ENCODE measurements at places on chromosomes 5 and 9. TPM values are rescaled to one million over a fixed set of nuclear protein-coding genes. Genes with fewer than 3 reads are reported as not detected.
A peak's percentile ranks its signal among the peaks of the same experiment; 100 is the strongest.

RNF38 gene
- 27.6 TPM for total RNA-seq

ANKHD1 gene
- total RNA-seq: 69.1 TPM

EIF4E1B gene
- not detected for total RNA-seq

FOXB2 gene
- total RNA-seq: not detected

HAVCR2 gene
- total RNA-seq: 4.7 TPM

CBY3 gene
- not detected for total RNA-seq

LCN15 gene
- 0.48 TPM for total RNA-seq

STOM gene
- total RNA-seq: 151 TPM

DNA sequence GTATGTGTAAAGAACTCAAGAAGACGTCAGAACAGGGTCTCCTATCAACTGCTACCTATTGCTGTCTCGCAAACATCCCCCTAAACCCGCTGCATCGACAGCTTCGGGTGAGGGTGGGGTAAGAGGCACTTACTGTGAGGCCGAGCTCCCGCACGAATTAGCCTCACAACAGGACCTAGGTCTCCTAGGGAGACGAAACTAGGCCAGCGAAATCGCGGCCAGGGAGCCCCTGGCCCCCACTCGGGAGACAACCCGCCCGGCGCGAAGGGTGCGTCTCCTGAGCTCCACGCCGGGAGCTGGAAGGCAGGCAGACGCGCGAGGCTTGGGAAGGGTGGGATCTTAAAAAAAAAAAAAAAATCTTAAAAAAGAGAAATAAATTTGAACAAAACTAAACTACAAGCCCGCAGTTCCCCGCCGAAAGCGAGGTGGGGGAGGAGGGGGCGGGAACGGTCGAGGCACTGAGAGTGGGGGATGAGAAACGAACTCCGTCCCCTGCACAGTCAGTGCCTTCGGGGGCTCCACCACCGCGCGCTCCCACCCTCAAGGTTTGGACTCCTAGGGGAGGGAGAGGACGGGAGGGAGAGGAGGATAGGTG lies 33.0 kb upstream of the NFIB start:
- DNase-seq: peak; percentile 55

GRCh38 chr5:91401175-91401574 lies 18.1 kb upstream of the ARRDC3 start:
- DNase-seq: no peak

DNA sequence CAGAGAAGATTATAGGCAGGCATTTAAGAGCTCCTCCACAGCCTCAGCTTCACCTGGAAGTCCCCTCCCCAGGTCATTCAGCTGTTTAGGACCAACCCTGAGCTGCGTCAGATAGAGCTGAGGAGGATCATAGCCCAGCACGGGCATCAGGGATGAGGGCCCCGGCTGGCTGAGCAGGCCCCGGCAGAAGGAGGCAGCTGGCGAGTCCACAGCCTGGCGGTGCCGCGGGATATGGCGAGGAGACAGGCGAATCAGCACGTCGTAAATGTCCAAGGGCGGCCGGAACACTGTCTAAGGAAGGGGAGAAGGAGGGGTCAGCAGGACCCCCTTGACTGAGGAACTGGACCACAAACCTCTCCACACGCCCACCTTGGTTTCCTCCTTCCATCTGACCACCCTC lies 10.6 kb downstream of the NOL6 start:
- DNase-seq: no peak

- DNase-seq: no peak
Measured at GRCh38 chr5:107519900-107520354, 150.8 kb downstream of the EFNA5 start.

GRCh38 chr9:107472581-107473340 lies 16.8 kb downstream of the KLF4 start:
- DNase-seq: no peak

- DNase-seq: no peak
Measured at GRCh38 chr5:100043475-100043874, 491.7 kb upstream of the FAM174A start.

DNA sequence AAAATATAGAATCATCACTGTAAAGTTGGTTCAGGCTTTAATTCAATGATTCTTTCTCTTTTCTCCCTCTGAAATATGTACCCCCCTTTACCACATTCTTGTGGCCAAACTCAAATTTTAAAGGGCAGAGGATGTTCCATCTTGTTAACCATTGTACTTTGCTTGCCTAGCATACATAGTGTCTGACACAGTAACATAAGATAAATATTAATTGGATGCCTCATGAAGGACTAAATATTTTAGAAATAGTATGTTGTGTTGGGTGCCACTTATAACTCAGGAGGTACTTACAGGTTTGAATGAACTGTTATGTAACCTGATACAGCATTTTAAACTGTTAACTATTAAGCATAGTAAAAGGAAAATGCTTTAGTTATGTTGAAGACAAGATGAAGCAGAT lies 71.5 kb downstream of the NIPBL start:
- no peak for DNase-seq

GRCh38 chr5:148033134-148033533 lies 30.6 kb upstream of the SPINK5 start:
- no peak for DNase-seq

GRCh38 chr9:109245310-109245897 lies 75.5 kb downstream of the EPB41L4B start:
- no peak for DNase-seq

DNA sequence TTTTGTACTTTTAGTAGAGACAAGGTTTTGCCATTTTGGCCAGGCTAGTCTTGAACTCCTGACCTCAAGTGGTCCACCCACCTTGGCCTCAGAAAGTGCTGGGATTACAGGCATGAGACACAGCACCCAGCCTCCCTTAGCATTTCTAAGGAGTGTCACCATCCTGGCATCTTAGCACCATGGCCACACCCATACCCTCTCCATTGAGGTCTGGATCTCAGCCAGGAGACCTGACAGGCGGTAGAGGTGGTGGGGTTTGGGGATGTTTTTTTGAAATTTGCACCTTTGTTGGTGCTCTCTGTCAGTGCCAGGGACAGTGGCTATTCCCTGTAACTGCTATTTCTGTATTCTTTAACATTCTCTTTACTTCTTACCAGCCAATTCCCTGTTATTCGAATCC lies 72.5 kb downstream of the TRIM36 start:
- DNase-seq: no peak

DNA sequence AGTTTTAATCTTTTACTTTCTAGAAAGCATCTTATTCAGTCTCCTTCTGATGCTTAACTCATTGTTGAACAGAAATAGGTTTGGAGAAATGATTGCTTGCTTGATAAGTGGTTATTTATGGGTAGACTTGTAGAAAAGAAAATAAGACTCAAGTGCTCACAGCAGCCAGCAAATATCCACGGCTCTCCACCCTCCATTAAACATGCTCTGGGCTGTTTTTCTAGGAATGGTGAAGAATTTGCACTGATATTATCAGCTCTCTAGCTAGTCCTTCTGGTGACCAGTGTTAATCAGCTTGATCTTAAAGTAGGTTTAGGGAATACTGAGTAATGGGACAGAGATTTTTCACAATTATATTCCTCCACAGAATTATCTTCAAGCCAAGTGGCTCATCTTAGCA lies 60.6 kb downstream of the SLC1A3 start:
- DNase-seq: no peak

GRCh38 chr5:89351975-89352374 lies 469.0 kb upstream of the MEF2C start:
- no peak for DNase-seq

- DNase-seq: no peak
Measured at GRCh38 chr5:153981905-153982605, 56.7 kb downstream of the FAM114A2 start.

DNA sequence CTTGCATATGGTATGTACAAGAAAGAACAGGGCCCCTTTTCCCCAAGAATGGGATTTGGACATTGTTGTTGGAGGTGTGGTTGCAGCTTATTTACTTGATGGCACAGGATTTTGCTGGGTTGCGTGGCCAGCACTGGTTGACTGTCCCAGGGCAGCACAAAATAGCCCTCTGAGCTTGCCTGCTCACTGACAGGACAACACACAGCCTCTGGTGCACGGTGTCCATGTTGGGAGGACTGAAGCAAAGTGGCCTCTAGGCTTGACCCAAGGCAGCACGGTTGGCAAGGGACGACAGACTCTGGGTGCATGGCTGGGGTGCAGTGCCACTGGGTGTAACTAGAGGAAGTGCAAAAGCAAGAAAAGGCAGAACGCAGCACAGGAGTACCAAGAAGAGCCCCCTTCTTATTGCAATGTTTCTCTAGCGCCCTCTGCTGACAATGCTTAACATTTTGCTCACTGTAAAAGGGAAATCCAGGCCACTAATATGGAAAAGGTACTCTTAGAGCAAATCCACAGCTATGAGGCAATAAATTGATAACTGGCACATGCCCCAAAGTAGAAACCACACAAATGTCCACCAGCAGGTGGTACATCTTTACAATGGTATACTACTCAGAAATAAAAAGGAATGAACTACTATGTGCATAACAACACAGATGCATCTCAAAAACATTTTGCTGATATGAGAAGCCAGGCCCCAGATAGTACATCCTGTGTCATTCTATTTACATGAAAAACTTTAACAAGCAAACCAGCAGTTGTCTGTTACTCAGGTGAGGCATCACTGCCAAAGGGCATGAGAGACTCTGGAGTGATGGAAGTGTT lies 47.4 kb upstream of the BARX1 start:
- no peak for DNase-seq

DNA sequence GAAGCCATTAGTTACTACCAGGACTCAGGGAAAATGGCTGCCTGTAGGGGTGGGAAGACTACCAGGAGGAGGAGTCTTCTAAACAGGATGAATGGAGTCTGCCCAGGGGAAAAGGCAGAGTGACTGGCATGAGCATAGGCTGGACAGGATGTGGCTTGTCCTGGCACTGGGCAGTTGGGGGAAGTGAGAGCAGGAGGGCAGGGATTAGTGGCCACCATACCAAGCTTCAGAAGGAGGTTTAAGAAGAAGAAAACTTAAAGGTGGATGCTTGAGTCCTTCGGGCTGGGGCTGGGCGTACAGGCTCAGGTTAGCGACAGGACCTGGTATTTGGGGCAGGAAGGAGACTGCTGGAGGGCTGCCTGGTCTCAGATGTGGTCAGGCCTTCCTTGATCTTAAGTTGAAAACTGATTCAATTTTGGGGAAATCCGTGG lies 5.0 kb upstream of the NSD1 start:
- no peak for DNase-seq

GRCh38 chr5:111254613-111255012 lies 30.4 kb downstream of the CAMK4 start:
- DNase-seq: no peak

DNA sequence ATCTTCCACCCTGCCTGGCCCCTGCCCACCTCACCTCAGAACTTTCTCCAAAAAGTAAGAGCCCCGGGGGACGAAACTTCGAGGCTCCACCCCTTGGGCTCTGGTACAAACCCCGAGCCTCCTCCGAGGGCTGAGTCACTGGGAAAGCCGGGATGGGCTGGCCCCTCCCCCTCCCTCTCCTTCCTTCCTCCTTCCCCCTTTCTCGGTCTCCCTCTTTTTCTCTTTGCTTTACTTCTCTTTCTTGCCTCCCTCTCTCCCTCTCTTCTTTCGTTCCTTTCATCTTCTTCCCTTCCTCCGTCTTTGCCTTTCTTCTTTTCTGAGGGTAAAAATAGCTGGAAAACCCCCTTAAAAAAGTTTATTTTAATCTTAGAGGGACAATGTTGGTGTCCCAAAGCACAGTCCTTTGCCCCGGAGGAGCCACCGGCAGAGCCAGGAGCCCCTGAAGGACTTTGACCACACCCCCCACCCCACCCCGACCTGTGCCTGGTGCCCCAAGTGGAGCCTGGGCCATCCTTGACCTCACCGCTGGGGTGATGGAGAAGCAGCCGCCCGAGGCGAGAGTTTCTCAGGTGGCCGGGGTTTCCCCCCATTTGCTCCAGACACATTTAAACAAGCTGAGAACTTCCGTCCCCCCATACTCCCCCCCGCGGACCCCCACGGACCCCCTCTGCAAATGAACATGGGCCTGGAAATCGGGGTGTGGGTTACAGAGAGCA lies 5.7 kb upstream of the NOTCH1 start:
- DNase-seq: peak; percentile 92

DNA sequence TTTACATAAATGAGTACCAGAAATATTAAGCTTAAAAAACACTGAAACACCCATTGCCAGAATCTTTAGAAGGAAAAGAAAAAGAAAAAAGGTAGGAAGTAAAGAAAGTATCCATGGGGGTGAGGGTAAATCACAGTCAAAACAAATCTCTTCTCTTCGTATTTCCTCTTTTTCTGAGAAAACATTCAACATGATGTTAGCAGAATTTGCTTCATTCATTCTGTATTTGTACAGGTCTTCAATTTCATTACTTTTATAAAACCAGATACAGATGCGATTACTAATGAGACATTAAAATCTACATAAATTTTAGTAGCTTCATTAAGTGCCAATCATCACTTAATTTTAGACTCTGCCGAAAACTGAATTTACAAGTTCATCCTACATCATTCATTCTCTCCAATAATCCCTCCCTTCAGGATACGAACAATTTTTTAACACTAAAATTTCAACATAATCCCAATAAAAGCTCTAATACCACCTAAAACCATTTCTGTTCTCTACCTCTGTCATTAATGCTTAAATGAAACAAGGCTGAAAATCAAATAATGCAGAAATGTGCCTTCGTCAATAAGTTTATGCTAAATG lies 7.0 kb downstream of the NR3C1 start:
- no peak for DNase-seq

GRCh38 chr5:7877851-7878250 lies 8.9 kb downstream of the MTRR start:
- DNase-seq: no peak

- peak; percentile 89 for DNase-seq
Measured at GRCh38 chr9:130331573-130331972, 66.0 kb downstream of the HMCN2 start.

DNA sequence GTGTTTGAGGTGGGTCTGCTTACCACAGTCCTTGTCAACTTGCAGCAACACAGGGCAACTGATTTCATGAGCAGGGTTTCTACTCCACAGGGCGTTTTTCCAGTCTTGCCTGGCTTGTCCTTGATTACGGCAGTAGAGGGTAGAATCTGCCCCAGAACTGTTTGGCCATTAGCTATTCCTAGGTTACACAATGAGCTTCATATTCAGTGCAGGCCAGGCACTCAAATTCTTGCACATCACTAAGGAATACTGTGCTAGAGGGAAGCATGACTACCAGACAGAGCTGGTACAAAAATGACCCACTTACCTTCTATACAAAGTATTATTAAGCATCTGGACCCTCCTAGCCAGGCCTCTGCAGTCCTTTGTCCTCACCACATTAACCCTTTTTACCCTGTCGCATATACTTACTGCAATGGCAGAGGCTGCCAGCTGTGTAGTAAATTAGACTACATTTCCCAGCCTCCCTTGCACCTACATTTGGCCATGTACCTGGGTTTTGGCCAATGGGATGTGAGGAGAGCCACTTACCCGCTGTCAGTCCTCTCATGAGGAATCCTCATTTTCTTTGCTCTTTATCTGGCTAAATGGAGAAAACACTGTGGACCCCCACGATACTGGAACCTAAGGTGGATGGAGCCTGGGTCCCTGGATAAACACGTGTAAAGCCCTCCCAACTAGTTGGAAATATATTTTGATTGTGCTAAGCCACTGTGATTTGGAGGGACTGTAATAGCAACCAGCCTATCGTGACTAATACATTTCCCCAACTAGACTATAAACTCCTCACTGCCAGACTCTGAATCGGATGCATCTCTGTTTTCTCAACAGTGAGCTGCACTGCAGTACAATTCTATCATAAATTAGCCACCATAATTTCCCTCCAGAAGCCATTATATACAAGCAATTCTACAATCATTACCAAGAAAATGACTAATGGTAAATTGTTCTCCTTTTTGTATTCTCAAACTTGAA lies 218.7 kb downstream of the GLIS3 start:
- DNase-seq: no peak

- no peak for DNase-seq
Measured at GRCh38 chr9:16348531-16348930, 521.9 kb downstream of the BNC2 start.
